ENCODE measurements at places on chromosomes 11 and 22. TPM values are rescaled to one million over a fixed set of nuclear protein-coding genes. Genes with fewer than 3 reads are reported as not detected.

- peaks cover 17% of the 10 kb centered on the region for H3K4me1 ChIP-seq
- H3K27me3 ChIP-seq: no peaks in the 10 kb centered on the region
- no peak overlapping the region for H3K27ac ChIP-seq
- no peak for DNase-seq
- no peaks in the 10 kb centered on the region for H3K36me3 ChIP-seq
Measured at GRCh38 chr11:121866754-121867153, 249.3 kb downstream of the BLID start.

The SLCO2B1 gene
- 22.7 TPM for total RNA-seq

- DNase-seq: no peak
- no peaks in the 10 kb centered on the region for H3K4me1 ChIP-seq
- no peaks in the 10 kb centered on the region for H3K36me3 ChIP-seq
Measured at GRCh38 chr11:63443714-63444113, 47.3 kb downstream of the PLAAT5 start.

- DNase-seq: no peak
- H3K27me3 ChIP-seq: no peaks in the 10 kb centered on the region
- H3K4me3 ChIP-seq: no peak overlapping the region
- no peaks in the 10 kb centered on the region for H3K36me3 ChIP-seq
Measured at GRCh38 chr11:59199546-59200422, 12.9 kb downstream of the MPEG1 start.

DNA sequence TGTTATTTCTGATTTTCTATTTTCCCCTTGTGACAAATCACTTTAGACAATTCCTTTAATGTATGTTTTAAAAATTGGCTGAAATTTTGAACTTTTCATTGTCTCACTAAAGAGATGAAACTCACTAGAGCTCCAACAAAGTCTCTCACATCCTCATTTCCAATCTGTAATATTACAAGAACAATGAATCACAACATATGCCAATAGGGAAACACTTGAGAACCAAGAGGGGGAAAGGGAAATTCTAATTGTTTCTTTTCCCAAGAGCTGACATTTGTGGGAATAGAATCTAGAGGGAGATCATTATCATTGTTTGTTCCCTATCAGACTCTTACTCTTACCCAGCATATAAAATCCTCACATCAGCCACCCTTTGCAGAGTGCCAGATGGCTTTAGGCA, 28.2 kb downstream of the OR10D3 start:
- no peaks in the 10 kb centered on the region for H3K4me1 ChIP-seq
- no peaks in the 10 kb centered on the region for H3K36me3 ChIP-seq
- H3K27me3 ChIP-seq: peaks cover 6% of the 10 kb centered on the region
- no peak overlapping the region for H3K27ac ChIP-seq
- no peak for DNase-seq

DNA sequence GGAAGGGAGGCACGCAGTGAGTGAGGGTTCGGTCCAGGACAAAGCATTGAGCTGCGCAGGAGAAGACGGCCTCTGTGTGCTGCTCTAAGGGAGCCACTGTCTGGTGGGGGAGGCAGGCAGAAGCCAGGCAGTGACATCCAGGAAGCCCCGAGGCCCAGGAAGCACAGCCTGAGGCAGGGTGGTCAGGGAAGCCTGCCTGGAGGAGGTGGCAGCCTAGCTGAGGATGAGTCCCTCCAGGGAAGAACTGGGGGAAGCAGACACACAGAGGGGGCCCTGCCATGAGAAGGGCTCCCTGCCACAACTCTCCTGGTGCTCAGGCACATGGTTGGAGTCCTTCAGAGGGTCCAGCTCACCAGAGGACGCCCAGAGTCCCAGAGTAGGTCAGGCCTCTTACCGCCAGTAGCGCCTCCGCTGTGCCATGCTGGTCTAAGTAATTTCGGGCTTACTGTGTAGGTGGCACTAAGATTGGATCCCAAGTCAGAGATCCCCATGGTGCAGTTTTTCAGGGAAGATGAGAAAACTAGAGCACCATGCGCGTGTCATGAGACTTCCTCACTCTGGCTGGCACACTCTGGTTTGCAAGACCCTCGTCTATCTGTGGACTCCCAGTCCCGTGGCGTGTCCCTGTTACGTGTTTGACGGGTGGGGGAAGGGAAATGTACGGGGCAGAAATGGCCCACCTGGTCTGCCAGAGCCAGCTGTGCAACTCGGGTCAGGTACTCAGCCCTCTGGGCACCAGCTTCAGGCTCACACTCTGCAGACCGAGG, 887.2 kb downstream of the BRD1 start:
- peaks cover 21% of the 10 kb centered on the region for H3K27me3 ChIP-seq
- H3K27ac ChIP-seq: no peak overlapping the region
- H3K4me1 ChIP-seq: no peaks in the 10 kb centered on the region
- H3K4me3 ChIP-seq: no peak overlapping the region

The FAM118A gene
- 14.1 TPM for total RNA-seq

The PKDREJ gene
- 0.08 TPM for total RNA-seq

GRCh38 chr11:46363455-46364005, 16.3 kb downstream of the DGKZ start:
- H3K27me3 ChIP-seq: no peaks in the 10 kb centered on the region
- peaks cover 84% of the 10 kb centered on the region for H3K4me1 ChIP-seq
- DNase-seq: peak; percentile 72
- H3K27ac ChIP-seq: peak overlapping the region; percentile 94

- H3K4me1 ChIP-seq: peaks cover 63% of the 10 kb centered on the region
- H3K27me3 ChIP-seq: no peaks in the 10 kb centered on the region
- H3K27ac ChIP-seq: no peak overlapping the region
- H3K36me3 ChIP-seq: peaks cover 69% of the 10 kb centered on the region
- DNase-seq: no peak
Measured at GRCh38 chr11:65862941-65863888, 3.0 kb downstream of the MUS81 start.

- H3K27ac ChIP-seq: no peak overlapping the region
- DNase-seq: no peak
- no peak overlapping the region for H3K4me3 ChIP-seq
- no peaks in the 10 kb centered on the region for H3K27me3 ChIP-seq
- peaks cover 88% of the 10 kb centered on the region for H3K4me1 ChIP-seq
- peaks cover 62% of the 10 kb centered on the region for H3K36me3 ChIP-seq
Measured at GRCh38 chr11:114209343-114209742, 86.9 kb upstream of the NNMT start.

Measured in left ventricle myocardium inferior (tissue), 1 donor.